ENCODE measurements at places on chromosomes 1 and 21.

DNA sequence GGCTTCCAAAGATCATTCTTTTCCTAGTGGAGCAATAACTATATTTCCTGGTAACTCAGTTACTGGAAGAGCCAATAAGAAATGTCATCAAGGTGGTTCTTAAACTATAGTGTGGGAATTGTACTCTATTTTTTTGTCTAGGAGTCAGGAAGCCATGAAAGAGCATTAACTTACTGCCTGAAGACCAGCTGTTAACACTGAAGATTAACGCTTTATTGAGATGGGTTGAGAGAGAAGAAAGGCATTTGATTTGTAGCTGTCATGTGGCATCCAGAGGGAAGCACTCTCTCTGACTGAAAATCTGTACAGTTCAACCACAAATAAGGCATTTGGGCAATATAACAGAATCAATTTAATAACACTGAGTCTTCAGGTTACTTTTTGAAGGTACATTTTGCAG is 76.0 kb downstream of the DNM3 start:
- no peak for DNase-seq

DNA sequence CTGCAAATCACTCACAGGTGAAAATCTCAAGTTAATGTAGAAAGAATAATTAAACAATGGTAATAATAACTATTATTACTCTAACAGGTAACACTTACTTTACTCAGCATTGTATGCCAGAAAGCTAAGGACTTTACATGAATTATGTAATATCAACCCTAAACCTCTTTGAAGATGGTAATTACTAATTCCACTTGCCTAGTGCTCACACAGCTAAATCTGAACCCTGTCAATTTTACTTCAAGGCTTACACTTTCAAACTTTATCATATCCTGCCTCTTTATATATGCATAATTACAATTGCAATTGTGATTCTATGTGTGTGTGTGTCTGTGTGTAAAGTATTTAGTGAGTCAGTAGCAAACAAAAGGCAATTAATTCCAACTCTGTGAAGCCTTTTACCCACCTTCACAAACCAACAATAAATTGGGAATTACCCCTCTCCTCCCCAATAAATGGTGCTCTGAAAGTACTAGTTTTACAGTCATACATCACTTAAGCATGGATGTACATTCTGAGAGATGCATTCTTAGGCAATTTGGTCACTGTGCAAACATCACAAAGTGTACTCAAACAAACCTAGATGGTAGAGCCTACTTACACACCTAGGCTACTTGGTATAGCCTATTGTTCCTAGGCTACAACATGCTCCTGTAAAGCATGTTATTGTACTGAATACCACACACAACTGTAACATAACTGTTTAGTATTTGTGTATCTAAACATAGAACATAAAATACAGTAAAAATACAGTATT is 5.9 kb downstream of the ZNF644 start:
- DNase-seq: peak; percentile 48

DNA sequence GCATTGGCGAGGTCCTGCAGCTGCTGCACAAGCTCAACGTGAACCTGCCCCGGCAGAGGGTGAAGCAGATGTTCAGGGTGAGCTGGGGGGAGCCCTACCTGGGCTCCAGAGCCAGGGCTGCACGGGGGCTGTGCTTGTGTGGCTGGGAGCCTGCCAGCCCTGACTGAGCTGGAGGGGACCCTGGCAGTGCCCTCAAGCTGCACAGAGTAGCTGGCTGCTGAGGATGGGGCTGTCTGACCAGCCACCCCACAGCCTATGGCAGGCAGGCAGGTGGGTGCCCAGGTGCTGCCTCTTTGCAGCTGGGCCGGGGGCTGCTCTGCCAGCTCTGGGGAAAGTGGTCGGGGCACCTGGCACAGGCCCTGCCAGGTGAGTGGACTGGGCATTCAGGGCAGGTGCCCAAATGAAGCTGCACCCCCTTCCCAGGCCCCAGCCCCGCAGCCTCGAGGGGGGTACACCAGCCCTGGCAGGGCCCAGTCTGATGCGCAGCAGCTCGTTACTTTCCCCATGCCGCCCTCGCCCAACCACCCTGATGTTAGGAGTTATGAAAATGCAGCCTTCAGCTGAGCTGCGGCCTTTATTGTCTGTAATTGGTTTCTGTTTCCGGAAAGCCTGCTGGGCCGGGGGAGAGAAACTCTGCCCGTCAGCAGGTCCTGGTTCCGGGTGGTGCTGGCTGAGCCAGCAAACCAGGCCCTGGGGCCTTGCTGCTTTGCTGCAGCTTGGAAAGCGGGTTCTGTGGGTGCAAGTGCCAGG is 4.3 kb downstream of the PLCH2 start:
- DNase-seq: no peak

DNA sequence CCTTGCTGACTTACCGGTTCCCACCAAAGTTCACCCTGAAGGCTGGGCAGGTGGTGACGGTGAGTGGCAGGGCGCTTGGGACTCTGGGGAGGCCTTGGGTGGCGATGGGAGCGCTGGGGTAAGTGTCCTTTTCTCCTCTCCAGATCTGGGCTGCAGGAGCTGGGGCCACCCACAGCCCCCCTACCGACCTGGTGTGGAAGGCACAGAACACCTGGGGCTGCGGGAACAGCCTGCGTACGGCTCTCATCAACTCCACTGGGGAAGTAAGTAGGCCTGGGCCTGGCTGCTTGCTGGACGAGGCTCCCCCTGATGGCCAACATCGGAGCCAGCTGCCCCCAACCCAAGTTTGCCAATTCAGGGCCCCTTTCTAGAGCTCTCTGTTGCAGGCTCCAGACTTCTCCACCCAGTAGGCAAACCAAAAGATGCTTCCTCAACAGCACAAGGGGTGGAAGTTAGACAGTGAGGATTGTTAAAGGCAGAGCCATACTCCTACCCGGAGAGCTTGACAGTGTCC is 16.4 kb upstream of the SEMA4A start:
- no peak for DNase-seq

- DNase-seq: no peak
Measured at GRCh38 chr1:183922197-183922596, 115.3 kb downstream of the COLGALT2 start.

GRCh38 chr1:10085076-10085475 is 52.3 kb downstream of the UBE4B start:
- no peak for DNase-seq

DNA sequence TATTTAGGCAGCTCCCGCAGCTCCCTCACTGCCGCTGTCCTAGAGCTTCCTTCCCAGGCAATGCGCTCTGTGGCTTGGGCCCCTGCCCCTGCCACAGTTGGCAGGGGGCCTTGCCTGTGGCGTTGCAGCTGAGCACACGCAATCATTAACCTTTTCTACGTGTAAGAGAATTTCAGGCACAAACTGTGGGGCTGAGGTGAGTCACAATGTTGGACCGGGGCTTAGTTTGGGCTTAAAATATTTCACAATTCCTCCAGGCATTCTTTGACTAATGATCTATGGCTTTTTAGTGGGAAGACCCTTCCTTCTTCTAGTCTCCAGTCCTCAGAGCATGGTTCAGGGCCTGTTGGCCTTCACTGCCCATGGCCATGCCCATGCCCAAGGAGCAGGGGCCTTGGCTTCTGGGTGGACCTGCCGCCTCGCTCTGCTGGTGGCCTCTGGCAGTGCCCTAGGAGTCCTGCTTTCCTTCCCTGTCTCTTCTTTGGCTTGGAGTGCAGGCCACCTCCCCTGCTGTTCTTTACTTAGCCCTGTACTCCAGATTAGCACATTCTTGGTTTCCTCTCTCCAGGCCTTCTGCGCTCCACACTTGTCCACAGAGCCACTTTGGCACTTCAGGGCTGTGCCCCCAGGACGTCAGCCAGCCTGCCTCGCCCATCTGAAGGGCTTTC is 39.2 kb downstream of the MAPKAPK2 start:
- no peak for DNase-seq

DNA sequence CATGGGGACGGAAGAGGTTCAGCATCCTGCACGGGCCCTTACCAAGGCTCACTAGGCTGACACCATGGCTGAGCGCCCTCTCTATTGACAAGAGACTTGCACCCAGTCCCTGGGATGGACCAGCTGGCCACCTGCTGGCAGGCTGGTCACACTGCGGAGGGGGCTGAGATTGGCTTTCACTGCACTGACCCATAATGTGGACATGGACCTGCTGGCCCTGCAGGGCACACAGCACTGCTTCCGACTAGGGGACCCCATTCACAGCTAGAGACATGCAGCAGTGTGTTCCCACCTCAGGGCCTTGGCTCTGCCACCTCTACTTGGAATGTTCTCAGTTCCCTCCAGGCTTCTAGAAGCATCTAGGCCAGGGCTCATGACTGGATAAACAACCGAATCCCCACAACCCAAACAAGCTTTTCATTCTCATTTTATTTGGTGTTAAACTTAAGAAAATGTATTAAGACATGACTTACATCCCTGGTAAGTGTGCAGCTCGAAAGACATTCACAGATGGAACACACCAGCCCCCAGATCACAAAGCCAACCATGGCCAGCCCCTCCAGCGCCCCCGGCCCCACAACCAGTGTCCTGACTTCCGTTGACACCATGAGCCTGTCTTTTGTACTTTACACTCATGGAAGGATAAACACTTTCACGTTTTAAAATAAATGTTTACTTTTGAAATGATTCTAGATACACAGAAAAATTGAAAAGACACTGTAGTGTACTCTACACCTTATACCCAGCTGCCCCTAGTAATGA is 9.3 kb upstream of the SRARP start:
- DNase-seq: peak; percentile 15

GRCh38 chr1:152622803-152623202 is at the start of gene LCE3A:
TSS of gene LCE3A (minus strand) at chr1:152623103. CDS start at chr1:152623103, 0 bp downstream.
- DNase-seq: no peak

DNA sequence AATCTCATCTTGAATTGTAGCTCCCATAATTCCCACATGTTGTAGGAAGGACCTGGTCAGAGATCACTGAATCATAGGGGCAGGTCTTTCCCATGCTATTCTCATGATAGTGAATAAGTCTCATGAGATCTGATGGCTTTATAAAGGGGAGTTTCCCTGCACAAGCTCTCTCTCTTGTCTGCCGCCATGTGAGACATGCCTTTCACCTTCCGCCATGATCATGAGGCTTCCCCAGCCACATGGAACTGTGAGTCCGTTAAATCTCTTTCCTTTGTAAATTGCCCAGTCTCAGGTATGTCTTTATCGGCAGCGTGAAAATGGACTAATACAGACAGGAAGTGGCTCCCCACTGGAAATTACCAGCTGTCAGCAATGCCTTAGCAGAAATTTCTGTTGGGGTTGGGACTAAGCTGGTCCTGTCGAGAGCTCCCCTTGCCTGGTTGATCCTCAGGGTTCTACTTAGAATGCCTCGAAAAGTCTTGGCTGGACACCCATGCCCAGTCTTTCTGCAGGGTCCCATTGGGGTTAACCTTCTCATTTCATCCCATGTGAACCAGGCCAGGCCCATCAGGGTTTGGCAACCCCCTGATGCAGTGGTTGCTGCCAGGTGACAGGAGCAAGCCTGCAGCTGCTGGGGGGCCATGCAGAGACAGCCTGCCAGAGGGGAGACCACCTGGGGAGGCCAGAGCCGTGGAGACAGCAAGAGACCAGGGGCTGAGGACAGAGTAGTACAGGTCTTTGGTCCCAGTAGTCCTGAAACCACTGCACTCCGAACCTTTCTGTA is 2.8 kb upstream of the ABCG1 start:
- no peak for DNase-seq

DNA sequence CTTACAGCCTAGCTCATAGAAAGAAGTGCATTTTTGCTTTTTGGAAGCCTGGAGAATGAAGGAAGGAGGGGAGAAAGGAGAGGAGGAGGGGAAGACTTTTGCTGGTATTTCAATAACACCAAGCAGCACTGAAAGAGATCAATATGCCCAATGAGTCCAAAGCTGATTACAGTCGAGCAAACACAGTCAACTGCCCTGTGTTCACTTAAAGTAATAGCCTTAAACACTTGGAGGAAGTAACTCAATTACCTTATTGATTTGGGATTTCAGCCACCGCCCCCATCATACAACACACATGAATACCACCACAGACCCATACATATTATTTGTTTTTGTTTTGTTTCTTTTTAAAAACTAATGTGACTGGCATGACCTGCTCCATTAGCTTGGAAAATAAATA is 23.3 kb upstream of the RXRG start:
- DNase-seq: no peak

DNA sequence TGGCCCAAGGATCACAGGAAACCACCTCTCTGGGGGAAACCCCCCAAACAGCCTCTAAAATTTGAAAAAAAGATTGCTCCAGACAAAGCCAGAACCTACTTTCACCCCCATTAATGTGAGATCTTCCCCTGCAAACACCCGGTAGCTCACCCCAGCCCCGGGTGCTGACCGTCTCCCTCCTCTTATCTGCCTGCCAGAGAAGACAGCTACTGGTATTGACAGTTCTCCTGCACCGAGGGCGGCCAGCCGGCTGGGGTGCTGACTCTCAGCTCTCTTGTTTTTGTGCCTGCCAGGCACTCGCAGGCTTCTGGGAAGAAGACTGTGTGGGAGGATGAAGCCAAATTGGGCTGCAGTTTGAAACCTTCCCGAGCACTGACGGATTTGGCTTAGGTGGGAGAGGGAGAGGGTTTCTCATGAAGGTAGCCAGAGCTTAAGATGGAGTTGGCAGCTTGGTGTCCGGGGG is 48.2 kb downstream of the RASSF5 start:
- no peak for DNase-seq

DNA sequence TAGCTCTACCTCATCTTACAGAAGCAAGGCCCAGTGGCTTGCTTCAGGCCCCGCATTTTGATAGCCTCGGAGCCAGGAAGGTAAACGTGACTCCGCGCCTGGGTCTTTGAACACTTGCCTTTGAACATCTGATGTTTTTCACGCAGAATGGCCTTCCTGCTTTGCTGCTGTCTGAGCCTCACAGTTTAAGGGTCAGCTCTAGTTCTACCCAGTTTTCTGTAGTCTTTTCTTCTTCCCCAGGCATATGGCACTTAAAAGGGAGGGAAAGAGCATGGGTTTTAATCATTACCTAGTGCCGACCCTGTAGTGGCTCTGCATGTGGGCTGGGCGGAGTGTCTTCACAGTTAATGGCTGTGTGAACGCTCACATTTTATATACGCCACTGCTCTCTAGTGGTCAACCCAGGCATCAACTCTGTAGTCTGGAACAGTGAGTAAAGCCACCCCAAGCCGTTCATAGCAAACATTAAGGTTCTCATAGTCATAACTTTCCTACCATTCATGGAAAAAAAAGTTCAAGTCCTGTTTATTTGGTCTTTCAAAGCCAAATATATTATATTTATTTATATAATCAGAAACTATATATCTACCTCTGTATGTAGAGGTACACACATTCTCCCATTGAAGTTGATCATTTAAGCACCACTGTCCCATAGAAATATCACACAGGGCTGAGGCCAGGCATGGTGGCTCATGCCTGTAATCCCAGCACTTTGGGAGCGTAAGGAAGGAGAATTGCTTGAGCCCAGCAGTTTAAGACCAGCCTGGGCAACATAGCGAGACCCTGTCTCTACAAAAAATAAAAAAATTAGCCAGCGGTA is 78.1 kb downstream of the IER5 start:
- peak; percentile 47 for DNase-seq

GRCh38 chr1:82099170-82099569 is 298.4 kb downstream of the ADGRL2 start:
- no peak for DNase-seq

GRCh38 chr1:2526824-2527555 is 594 bp upstream of the PANK4 start:
- no peak for DNase-seq

- no peak for DNase-seq
Measured at GRCh38 chr21:30194701-30195299, 21.1 kb downstream of the CLDN8 start.

Measured in DMS153 (cell line).